ENCODE measurements at places on chromosomes 1 and 21.

- peaks cover 25% of the 10 kb centered on the region for H3K4me1 ChIP-seq
- no peak overlapping the region for H3K4me3 ChIP-seq
- H3K27me3 ChIP-seq, result no peaks in the 10 kb centered on the region
- peak; percentile 43 for DNase-seq
Observed at GRCh38 chr1:25167269-25168192, 64.8 kb downstream of the SYF2 start.

DNA sequence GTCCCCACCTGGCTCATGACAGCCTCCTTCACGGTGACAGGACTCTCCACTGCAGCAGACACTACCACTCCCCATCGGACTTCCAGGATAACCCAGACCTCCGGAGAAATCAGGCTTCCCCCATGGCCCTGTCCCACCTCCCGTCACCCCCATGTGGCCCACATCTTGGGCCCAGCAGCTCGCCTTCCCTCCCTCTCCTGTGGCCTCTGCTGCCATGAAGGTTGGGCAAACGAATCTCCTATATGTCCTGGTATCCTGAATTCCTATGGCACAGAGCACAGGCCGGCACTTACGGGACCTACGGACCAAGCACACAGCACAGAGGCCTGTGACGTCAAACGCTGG lies 82.0 kb downstream of the NPHP4 start:
- no peaks in the 10 kb centered on the region for H3K36me3 ChIP-seq
- H3K27ac ChIP-seq, result no peak overlapping the region
- H3K4me1 ChIP-seq, result no peaks in the 10 kb centered on the region
- no peak for DNase-seq
- no peaks in the 10 kb centered on the region for H3K27me3 ChIP-seq

DNA sequence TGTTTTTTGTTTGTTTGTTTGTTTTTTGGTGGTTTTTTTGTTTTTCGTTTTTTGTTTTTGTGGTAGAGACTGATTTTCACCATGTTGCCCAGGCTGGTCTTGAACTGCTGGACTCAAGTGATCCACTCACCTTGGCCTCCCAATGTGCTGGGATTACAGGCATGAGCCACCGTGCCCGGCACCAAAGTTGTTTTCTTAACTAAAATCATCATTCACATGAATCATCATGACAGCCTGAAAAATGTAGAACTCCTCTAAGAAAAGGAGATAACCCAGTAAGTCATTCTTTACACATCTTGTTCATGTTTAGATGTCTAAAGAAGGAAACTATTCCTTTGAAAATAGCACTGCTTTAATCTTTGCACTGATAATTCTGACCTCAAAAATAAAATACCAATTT lies 37.5 kb downstream of the DISP1 start:
- no peaks in the 10 kb centered on the region for H3K4me1 ChIP-seq
- no peak overlapping the region for H3K4me3 ChIP-seq
- no peaks in the 10 kb centered on the region for H3K27me3 ChIP-seq
- no peak for DNase-seq

DNA sequence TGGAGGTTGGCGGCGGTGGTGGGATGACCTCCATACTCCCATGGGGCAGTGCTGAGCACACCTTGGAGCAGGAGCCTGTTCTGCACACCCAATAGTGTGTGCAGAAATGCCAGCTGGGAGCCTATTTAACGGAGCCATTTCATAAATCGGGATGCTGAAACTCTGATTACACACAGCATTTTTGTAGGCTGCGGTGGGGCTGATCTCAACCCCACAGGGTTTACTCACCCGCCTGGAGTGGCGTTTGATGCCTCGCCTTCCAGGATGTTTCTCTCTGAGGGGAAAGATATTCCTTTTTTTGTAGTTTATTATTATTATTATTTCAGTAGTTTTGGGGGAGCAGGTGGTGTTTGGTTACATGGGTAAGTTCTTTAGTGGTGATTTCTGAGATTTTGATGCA lies 82.6 kb upstream of the WDR26 start:
- no peaks in the 10 kb centered on the region for H3K27me3 ChIP-seq
- H3K27ac ChIP-seq, result no peak overlapping the region
- no peak overlapping the region for H3K4me3 ChIP-seq
- H3K4me1 ChIP-seq, result no peaks in the 10 kb centered on the region
- DNase-seq, result no peak
- H3K36me3 ChIP-seq, result no peaks in the 10 kb centered on the region

DNA sequence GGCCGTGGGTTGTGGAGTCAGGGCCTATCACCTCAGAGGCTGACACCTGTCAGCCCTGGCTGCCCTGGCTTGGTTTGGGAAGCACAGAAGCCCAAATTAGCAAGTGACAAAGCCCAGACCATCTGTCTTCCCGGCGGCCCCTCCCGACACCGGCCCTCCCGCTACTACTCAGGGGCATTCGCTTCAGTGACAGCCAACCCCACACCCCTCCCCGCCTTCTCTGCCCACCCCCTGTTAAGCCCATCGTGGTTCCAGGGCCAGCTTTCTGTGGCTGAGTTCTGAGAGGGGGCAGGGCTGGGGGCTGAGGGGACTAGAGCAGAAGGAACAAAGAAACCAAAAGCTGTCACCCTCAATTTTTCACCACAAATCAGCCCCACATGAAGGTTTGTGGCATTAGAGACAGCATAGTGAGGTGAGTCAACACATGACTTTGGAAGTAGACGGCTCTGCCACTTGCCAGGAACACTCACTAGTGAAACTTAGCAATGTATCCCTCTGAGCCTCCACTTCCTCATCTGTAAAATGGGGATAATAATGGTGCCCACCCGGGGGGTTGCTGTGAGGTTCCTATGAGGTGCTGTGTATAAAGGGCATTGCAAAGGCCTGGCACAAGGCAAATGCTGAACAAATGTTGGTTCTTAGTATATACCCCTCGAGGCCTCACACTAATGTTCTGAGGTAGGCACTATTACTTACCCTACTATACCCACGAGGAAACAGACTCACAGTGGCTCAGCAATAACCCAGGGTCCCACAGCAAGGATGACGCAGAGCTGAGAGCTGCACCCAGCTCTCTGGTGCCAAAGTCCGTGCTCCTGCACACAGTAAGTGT lies 5.2 kb upstream of the TNNI1 start:
- no peaks in the 10 kb centered on the region for H3K4me1 ChIP-seq
- H3K27ac ChIP-seq, result no peak overlapping the region
- no peaks in the 10 kb centered on the region for H3K27me3 ChIP-seq
- no peak overlapping the region for H3K4me3 ChIP-seq
- DNase-seq, result no peak
- no peaks in the 10 kb centered on the region for H3K36me3 ChIP-seq

- DNase-seq, result no peak
- no peaks in the 10 kb centered on the region for H3K36me3 ChIP-seq
- no peak overlapping the region for H3K4me3 ChIP-seq
- H3K27ac ChIP-seq, result no peak overlapping the region
- H3K27me3 ChIP-seq, result no peaks in the 10 kb centered on the region
- H3K4me1 ChIP-seq, result no peaks in the 10 kb centered on the region
Observed at GRCh38 chr1:174367892-174368291, 79.9 kb upstream of the GPR52 start.

GRCh38 chr21:37562920-37563640 lies 196.5 kb downstream of the DYRK1A start:
- H3K4me1 ChIP-seq, result peaks cover 11% of the 10 kb centered on the region
- DNase-seq, result no peak
- H3K36me3 ChIP-seq, result no peaks in the 10 kb centered on the region
- peak overlapping the region; percentile 91 for H3K27ac ChIP-seq
- no peak overlapping the region for H3K4me3 ChIP-seq

GRCh38 chr1:62904856-62905225 lies 120.9 kb downstream of the ATG4C start:
- no peak overlapping the region for H3K27ac ChIP-seq
- H3K36me3 ChIP-seq, result no peaks in the 10 kb centered on the region
- DNase-seq, result no peak
- H3K27me3 ChIP-seq, result no peaks in the 10 kb centered on the region
- H3K4me3 ChIP-seq, result no peak overlapping the region

- no peaks in the 10 kb centered on the region for H3K4me1 ChIP-seq
- H3K27ac ChIP-seq, result no peak overlapping the region
- H3K4me3 ChIP-seq, result no peak overlapping the region
- no peak for DNase-seq
- H3K36me3 ChIP-seq, result no peaks in the 10 kb centered on the region
Observed at GRCh38 chr21:31267644-31268043, 76.4 kb downstream of the TIAM1 start.

- peaks cover 35% of the 10 kb centered on the region for H3K4me1 ChIP-seq
- no peak for DNase-seq
- H3K27me3 ChIP-seq, result no peaks in the 10 kb centered on the region
- H3K27ac ChIP-seq, result no peak overlapping the region
Observed at GRCh38 chr1:156670359-156670758, 6.8 kb downstream of the NES start.

- H3K4me1 ChIP-seq, result peaks cover 28% of the 10 kb centered on the region
- no peak overlapping the region for H3K4me3 ChIP-seq
- peak; percentile 35 for DNase-seq
- H3K36me3 ChIP-seq, result no peaks in the 10 kb centered on the region
Observed at GRCh38 chr1:165858364-165858823, 31.0 kb downstream of the UCK2 start.

DNA sequence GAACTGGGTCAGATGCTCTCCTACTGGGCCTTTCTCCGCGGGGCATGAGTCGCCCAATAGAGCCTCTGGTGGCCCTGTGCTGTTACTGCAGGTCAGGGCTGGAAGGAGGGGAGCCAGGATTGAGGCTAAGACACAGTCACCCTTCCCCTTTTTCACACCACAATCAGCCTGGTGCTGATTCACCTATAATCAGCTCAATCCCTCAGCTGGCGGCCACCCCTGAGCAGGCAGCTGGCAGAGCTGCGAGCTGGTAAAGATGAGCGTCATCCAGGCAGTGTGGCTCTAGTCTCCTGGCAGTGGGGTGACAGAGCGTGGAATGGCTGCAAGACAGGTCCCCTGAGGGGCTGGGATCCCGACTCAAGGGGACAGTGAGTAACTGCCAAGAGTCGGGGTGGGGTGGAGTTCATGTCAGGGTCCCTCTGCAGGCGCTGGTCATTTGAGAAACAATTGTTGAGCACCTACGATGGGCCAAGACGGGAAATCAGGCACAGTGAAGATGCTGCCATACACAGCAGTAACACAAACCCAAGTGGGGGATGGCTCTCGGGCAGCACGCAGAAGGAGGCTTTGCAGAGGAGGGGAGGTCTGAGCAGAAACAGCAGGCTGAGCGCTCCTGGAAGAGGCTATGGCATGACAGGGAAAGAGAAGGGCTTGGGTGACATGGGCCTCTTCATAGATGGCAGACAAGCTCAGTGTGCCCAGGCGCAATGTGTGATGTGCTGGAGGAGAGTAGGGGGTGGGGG lies 21.8 kb downstream of the ATF3 start:
- no peaks in the 10 kb centered on the region for H3K27me3 ChIP-seq
- H3K4me1 ChIP-seq, result peaks cover 16% of the 10 kb centered on the region
- H3K36me3 ChIP-seq, result no peaks in the 10 kb centered on the region

GRCh38 chr1:114844270-114844669 lies 10.4 kb upstream of the SYCP1 start:
- H3K4me3 ChIP-seq, result no peak overlapping the region
- H3K36me3 ChIP-seq, result no peaks in the 10 kb centered on the region
- no peaks in the 10 kb centered on the region for H3K4me1 ChIP-seq
- no peak overlapping the region for H3K27ac ChIP-seq

DNA sequence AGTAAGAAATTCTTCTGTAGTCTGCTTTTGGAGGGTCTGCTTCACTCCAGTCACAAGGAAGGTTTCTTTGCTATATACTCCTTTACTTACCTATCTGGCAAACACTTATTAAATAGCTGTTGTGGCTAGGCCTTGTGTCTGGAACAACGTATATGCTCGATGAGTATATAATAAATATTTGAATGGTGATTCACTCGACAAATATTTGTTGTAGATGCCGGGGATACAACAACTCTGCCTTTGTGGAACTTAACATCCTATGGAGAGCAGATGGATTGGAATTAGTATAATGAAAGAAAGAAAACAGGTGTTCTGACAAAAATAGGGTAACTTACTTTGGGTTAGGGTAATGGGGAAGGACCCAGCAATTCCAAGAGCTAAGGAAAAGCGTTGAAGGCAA lies 31.1 kb downstream of the KPNA6 start:
- peaks cover 9% of the 10 kb centered on the region for H3K4me1 ChIP-seq
- no peak overlapping the region for H3K4me3 ChIP-seq
- no peaks in the 10 kb centered on the region for H3K36me3 ChIP-seq
- no peaks in the 10 kb centered on the region for H3K27me3 ChIP-seq
- H3K27ac ChIP-seq, result peak overlapping the region; percentile 23
- peak; percentile 9 for DNase-seq

DNA sequence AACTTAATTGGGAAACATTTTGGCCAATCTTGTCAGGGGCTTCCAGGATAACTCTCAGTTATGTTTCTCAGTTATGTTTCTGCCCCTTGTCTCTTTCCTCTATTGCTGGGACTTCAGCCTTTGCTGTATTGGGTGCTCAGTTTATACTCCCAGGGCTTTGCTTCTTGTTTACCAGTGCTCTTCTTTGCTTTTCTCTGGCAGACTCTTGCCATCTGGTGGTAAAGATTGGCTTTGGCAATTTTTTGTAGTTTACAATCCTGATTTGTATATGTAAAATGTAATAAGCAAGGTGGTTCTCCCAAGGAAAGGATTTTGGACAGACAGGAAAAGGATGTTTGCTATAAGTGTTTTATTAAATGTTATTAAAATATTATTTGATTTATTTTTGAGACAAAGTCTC lies 37.9 kb downstream of the FABP3 start:
- DNase-seq, result peak; percentile 44
- H3K4me3 ChIP-seq, result no peak overlapping the region
- H3K36me3 ChIP-seq, result no peaks in the 10 kb centered on the region
- no peaks in the 10 kb centered on the region for H3K27me3 ChIP-seq

- no peaks in the 10 kb centered on the region for H3K4me1 ChIP-seq
- H3K27ac ChIP-seq, result no peak overlapping the region
- H3K4me3 ChIP-seq, result no peak overlapping the region
Observed at GRCh38 chr1:31822766-31823165, 6.9 kb upstream of the SPOCD1 start.

DNA sequence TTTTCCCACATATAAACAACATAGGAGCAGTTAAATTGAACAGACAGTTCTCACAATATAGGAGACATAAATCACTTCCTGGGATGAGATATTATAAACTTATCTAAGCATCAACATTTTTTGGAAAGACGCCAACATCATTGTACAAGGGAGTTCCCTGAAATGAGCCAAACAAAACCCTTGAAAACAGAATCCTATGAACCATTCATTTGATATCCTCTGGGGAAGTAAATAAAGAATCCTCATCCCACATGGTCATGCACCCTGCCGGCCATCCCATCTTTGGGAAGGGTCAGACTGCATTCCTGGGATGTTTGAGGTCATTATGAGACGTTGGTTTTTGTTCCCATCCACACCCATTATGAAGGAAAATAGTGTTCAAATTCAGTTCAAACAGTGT lies 111.8 kb upstream of the USP25 start:
- no peaks in the 10 kb centered on the region for H3K36me3 ChIP-seq
- no peak for DNase-seq
- H3K27ac ChIP-seq, result no peak overlapping the region

- peak; percentile 27 for DNase-seq
- peak overlapping the region; percentile 21 for H3K27ac ChIP-seq
- peaks cover 31% of the 10 kb centered on the region for H3K4me1 ChIP-seq
- no peaks in the 10 kb centered on the region for H3K27me3 ChIP-seq
- no peaks in the 10 kb centered on the region for H3K36me3 ChIP-seq
Observed at GRCh38 chr1:61299463-61299862, 217.1 kb downstream of the NFIA start.

GRCh38 chr1:37323486-37324377 lies 150.6 kb upstream of the ZC3H12A start:
- H3K4me1 ChIP-seq, result no peaks in the 10 kb centered on the region
- DNase-seq, result peak; percentile 28
- H3K36me3 ChIP-seq, result no peaks in the 10 kb centered on the region
- H3K4me3 ChIP-seq, result no peak overlapping the region
- peaks cover 17% of the 10 kb centered on the region for H3K27me3 ChIP-seq
